Astrocyte (in vitro differentiated cells and primary cell): ENCODE measurements at places on chromosomes 2 and 18. TPM values are rescaled to one million over a fixed set of nuclear protein-coding genes. Genes with fewer than 3 reads are reported as not detected.

Gene SPHKAP
- total RNA-seq, result not detected in 2 replicates

Gene ZBTB7C
- 1.0 and 1.4 TPM in 2 replicates for total RNA-seq

DNA sequence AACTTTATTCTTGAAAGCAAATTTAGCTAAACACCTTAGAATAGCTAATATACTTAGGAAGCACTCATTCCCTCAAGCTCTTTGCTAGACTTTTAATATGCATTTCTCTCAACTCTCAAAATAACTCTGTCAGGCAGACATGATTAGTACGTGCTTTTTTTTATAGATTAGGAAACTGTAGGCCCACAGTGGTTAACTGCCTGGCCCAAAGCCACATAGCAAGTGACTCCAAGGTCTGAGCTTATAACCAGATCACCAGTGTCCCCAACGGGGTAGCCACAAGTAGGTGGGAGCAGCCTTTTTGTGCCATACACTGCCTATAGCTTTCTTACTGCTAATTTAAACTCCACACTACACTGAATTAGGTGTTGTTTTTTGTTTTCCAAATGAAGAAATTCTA, 576.8 kb downstream of the METTL4 start:
- no peak for DNase-seq

DNA sequence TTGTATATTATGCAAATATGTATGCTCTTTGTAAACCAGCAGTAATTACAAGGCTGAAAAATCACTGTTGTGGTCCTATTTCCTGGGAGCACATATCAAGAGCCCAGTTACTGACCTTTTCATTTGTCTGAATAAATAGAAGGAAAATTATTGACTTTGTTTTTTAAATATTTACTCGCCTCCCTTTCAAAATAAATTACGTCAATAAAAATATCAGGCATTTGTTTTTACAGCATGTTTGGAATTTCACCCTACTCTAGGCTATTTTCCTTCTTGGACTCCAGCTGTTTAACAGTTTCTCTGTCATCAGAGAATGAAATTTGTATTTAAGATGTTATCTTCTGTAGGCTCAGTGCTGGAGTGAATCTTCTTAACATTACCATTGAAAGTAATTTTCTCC, 59.9 kb upstream of the LRATD1 start:
- no peak for DNase-seq

DNA sequence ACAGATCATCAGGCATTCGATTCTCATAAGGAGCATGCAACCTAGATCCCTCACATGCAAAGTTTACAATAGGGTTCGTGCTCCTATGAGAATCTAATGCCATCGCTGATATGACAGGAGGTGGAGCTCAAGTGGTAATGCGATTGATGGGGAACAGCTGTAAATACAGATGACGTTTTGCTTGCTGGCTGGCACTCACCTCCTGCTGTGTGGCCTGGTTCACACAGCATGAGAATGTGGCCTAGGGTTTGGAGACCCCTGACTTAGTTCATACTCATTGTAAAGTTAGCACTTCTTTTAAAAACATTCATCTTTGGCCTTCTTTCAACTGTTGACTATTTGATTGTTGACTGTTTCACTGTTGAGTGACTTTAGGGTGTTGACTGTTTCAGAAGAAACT, 8.7 kb upstream of the CHMP1B start:
- DNase-seq, result no peak
